GM23338 (cell line): ENCODE measurements at places on chromosomes 16 and 17. TPM values are rescaled to one million over a fixed set of nuclear protein-coding genes. Genes with fewer than 3 reads are reported as not detected.

The SMIM36 gene
- not detected in 2 replicates for total RNA-seq

The C17orf107 gene
- 3.6 and 5.9 TPM in 2 replicates for total RNA-seq

The KRT15 gene
- total RNA-seq = 0.03 and 1.2 TPM in 2 replicates

The CTRL gene
- 1.6 and 8.0 TPM in 2 replicates for total RNA-seq

The IGF2BP1 gene
- total RNA-seq = 231 and 249 TPM in 2 replicates

The PIK3R5 gene
- total RNA-seq = 6.7 and 9.4 TPM in 2 replicates

The PLLP gene
- total RNA-seq = 2.1 and 6.1 TPM in 2 replicates

The LRRC46 gene
- 0.35 TPM in 1 of 2 replicates, not detected in the other for total RNA-seq

The TAT gene
- not detected in 2 replicates for total RNA-seq

The ANKRD13B gene
- total RNA-seq = 55.0 and 57.4 TPM in 2 replicates

The NPIPB13 gene
- 2.2 and 7.6 TPM in 2 replicates for total RNA-seq

The CLEC3A gene
- total RNA-seq = not detected in 2 replicates

The DPEP3 gene
- 7.9 and 18.4 TPM in 2 replicates for total RNA-seq

The GSG1L gene
- 0.63 TPM in 1 of 2 replicates, not detected in the other for total RNA-seq

The KRTAP4-5 gene
- not detected in 2 replicates for total RNA-seq

The MYH3 gene
- 1.1 and 1.8 TPM in 2 replicates for total RNA-seq

The CIBAR2 gene
- not detected in 2 replicates for total RNA-seq

The TEX14 gene
- total RNA-seq = 0.78 and 0.80 TPM in 2 replicates

The KRTAP1-5 gene
- not detected in 2 replicates for total RNA-seq
